ENCODE measurements at places on chromosomes 6 and 20.

DNA sequence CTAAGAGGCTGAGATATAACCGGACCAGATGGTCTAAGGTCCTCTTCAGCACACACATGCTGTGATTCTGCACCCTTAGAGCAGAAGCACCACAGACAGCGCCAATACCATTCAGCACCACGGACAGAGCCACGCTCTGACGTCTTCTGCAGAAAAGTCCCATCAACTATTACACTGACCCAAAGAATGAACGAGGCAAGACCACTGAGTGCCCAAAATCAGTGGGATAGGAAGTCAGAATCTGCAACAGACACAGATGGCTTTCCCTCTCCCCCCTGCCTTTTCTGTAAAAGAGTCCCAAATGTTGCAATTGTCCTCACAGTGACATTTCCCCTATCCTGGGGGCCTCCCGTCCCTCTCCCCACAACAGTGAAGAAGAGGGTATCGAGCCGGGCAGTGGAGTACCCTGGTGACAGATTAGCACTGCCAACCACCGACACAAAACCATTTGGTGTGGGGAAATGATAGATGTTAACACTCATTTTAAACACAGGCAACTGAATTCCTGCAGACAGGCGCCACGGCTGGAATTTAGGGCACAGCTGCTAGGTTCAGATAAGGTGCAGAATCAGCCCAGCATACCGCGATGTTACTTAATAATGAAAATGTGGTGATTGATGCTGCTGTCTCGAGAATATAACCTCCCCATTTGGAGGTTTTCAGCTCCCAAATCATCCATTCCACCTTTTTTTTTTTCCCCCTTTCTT is 66.6 kb upstream of the CTNNBL1 start:
- no peak for DNase-seq

DNA sequence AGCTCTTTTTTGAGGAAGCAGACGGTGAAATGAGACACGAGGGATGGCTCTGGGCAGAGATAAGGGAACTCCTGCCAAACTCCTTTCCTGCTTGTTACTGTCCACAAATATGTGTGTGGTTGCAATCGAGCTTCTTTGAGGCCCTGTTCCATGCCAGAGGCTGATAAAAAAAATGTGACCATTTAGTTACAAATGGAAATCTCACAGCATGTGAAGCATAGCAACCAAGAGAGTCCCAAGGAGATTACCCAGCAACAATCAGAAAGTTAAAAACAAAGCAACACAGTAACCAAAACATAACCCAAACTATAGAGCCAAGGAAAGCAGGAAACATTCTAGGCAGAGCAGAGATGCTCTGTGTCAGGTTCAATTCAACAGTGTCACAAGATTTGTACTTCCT is 35.4 kb upstream of the HMGN3 start:
- no peak for DNase-seq

DNA sequence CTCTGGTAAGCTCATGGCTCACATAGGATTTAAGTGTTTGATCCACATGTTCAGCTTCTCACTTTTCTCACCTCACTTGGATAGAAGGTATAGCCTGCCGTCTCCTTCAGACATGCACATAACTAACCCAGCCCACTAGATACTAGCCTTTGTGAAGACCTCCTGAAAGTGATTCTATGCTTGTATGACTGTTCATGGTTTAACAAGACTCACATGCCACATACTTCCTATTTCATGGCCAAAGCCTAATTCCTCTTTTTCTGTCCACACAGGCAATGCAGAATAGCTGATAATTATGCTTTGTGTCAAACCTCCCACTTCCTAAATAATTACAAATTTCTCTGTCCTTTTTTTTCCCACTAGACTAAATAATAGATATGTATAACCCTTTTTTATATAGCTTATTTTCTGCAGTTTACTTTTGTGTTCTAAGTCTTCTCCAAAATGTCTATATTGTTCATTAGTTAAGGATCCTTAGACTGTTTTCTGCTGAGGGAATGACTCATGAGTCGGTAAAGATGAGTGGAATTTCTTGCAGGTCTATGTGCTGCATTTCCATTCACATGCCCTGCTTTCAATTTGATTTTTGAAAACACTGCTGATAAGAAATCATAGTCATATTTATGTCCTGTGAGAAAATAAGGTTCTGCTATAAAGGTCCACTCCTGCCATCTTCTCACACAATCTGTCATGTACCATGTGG is 43.0 kb downstream of the HDDC2 start:
- DNase-seq: no peak

DNA sequence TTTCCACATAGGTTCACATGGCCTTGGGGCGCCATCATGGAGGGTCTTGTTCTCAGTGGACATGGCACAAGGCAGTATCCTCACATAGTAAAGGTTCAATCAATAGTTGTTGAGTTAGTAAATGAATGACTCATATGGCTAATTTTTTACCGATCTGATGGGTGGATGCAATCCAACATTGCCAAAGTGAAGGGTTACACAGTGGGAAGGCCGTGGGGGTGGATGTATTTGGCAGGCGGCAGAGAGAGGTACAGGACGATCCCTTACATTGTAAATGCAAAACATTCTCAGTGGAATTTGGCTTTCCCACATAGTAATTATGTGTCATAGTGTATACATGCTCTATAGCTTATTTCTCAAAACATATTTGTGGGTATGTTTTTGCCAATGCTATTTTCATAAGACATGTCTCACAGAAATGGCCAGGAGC is 21.0 kb upstream of the PDE7B start:
- DNase-seq: no peak
